ENCODE measurements at places on chromosomes 2 and 18.
A peak's percentile ranks its signal among the peaks of the same experiment; 100 is the strongest.

- no peak overlapping the region for H3K27ac ChIP-seq
- peaks cover 22% of the 10 kb centered on the region for H3K4me1 ChIP-seq
- no peaks in the 10 kb centered on the region for H3K36me3 ChIP-seq
- no peak for DNase-seq
Observed at GRCh38 chr2:121489284-121489683, 41.4 kb upstream of the RNU4ATAC start.

DNA sequence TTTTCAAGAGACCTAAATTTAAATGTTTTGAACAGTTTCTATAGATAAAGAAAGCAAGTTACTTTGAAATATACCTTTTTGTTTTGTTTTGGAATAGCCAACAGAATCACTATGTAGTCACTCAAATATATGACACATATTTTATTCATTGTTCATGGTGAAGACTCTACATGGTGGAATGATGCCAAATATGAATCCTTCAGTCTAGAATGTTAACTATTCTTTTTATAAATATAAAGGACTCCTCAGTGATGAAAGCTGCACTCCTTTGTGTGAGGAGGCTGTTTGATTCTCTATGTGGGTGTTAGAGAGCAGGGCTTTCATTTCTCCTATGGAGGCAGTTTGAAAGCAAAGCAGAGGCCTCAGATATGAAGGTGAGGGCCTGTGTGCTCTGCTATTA is 396.4 kb upstream of the LRRTM1 start:
- no peak overlapping the region for H3K4me3 ChIP-seq
- H3K36me3 ChIP-seq, result no peaks in the 10 kb centered on the region
- no peak overlapping the region for H3K27ac ChIP-seq

DNA sequence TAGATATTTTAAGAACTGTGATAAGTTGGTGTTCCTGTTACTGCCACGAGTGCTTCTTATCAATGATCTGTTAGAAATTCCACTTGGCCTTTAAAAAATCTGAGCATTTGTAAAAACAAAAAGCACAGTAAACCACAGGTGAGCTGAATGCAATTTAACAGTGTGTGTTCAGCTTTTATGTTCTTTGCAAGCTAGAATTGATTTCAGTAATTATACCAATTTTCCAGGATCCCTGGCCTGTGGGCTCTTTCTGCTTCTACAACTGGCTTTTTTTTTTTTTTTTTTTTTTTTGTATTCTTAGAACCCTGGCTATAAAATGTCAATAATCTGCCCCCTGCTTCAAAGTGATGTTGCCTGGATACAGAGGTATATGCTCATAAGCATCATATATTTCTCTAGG is 548.5 kb upstream of the SLC8A1 start:
- H3K4me1 ChIP-seq, result no peaks in the 10 kb centered on the region
- H3K4me3 ChIP-seq, result no peak overlapping the region
- no peak overlapping the region for H3K27ac ChIP-seq
- H3K27me3 ChIP-seq, result no peaks in the 10 kb centered on the region

- no peak for DNase-seq
- no peaks in the 10 kb centered on the region for H3K36me3 ChIP-seq
- no peaks in the 10 kb centered on the region for H3K27me3 ChIP-seq
- H3K27ac ChIP-seq, result peak overlapping the region; percentile 4
- no peak overlapping the region for H3K4me3 ChIP-seq
Observed at GRCh38 chr2:60847854-60848253, 33.5 kb upstream of the REL start.

GRCh38 chr2:95310216-95310615 is 13.1 kb downstream of the KCNIP3 start:
- no peak overlapping the region for H3K4me3 ChIP-seq
- DNase-seq, result no peak
- H3K4me1 ChIP-seq, result peaks cover 12% of the 10 kb centered on the region
- H3K36me3 ChIP-seq, result no peaks in the 10 kb centered on the region

- H3K36me3 ChIP-seq, result no peaks in the 10 kb centered on the region
- no peak overlapping the region for H3K27ac ChIP-seq
- no peak overlapping the region for H3K4me3 ChIP-seq
- peaks cover 27% of the 10 kb centered on the region for H3K4me1 ChIP-seq
- no peaks in the 10 kb centered on the region for H3K27me3 ChIP-seq
Observed at GRCh38 chr2:234705108-234705507, 208.2 kb upstream of the ARL4C start.

GRCh38 chr18:80107426-80107825 is 1.6 kb upstream of the ADNP2 start:
- H3K36me3 ChIP-seq, result peaks cover 1% of the 10 kb centered on the region
- H3K27me3 ChIP-seq, result no peaks in the 10 kb centered on the region
- H3K4me3 ChIP-seq, result no peak overlapping the region
- DNase-seq, result no peak
- H3K4me1 ChIP-seq, result peaks cover 17% of the 10 kb centered on the region

DNA sequence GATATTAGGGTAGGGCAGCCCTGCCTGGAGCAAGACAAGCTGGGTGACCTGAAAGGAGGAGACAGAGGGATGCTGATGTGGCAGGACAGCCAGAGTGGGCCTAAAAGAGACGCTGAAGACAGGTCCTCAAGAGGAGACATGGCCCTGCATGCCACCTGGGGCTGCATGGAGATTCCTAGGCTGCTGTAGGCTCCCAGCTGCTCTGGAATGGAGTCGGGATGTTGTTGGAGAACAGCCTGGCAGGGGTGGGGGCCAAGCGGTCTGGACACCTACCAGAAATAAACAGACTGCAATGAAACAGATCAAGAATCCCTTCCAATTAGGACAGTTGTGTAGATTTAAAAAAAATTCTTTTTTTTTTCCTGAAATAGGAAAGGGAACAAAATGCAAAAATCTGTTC is 97.8 kb upstream of the NPAS2 start:
- no peak overlapping the region for H3K27ac ChIP-seq
- H3K36me3 ChIP-seq, result no peaks in the 10 kb centered on the region
- H3K4me3 ChIP-seq, result no peak overlapping the region
- no peaks in the 10 kb centered on the region for H3K27me3 ChIP-seq
- no peak for DNase-seq

GRCh38 chr2:237324837-237325236 is 89.1 kb downstream of the COL6A3 start:
- no peaks in the 10 kb centered on the region for H3K36me3 ChIP-seq
- H3K27me3 ChIP-seq, result no peaks in the 10 kb centered on the region
- no peaks in the 10 kb centered on the region for H3K4me1 ChIP-seq
- DNase-seq, result no peak
- H3K27ac ChIP-seq, result no peak overlapping the region

- no peak overlapping the region for H3K4me3 ChIP-seq
- peaks cover 6% of the 10 kb centered on the region for H3K4me1 ChIP-seq
- DNase-seq, result no peak
- H3K27me3 ChIP-seq, result no peaks in the 10 kb centered on the region
- H3K27ac ChIP-seq, result no peak overlapping the region
Observed at GRCh38 chr2:39127973-39128372, 7.1 kb upstream of the SOS1 start.

DNA sequence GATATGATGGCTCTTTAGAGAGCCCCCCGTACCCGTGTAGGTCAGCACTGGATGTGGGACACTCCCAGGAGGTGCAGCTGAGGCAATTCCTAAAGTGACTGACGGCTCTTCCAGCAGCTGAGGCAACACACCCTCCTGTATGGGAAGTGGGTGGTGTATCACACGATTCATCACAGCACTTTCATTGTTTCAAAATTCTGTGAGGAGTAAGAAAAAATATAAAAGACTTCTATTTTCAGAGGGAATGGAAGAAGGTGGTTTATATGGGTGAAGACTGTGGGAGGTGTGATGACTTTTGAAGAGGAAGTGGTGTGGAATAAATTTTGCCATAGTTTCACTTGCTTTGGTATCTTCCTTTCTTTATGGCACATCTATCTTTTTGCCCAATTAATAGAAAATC is 22.3 kb downstream of the QPCT start:
- H3K27me3 ChIP-seq, result no peaks in the 10 kb centered on the region
- no peak overlapping the region for H3K27ac ChIP-seq
- H3K36me3 ChIP-seq, result no peaks in the 10 kb centered on the region
- no peaks in the 10 kb centered on the region for H3K4me1 ChIP-seq
- no peak overlapping the region for H3K4me3 ChIP-seq

GRCh38 chr2:178301649-178302238 is 107.4 kb downstream of the OSBPL6 start:
- H3K27ac ChIP-seq, result no peak overlapping the region
- H3K4me1 ChIP-seq, result no peaks in the 10 kb centered on the region
- no peak overlapping the region for H3K4me3 ChIP-seq
- no peaks in the 10 kb centered on the region for H3K27me3 ChIP-seq

GRCh38 chr2:186274936-186275575 is 211.0 kb upstream of the ZC3H15 start:
- no peaks in the 10 kb centered on the region for H3K27me3 ChIP-seq
- no peak overlapping the region for H3K27ac ChIP-seq

GRCh38 chr2:173667415-173667814 is 297.8 kb downstream of the SP3 start:
- no peaks in the 10 kb centered on the region for H3K27me3 ChIP-seq
- no peak overlapping the region for H3K4me3 ChIP-seq
- H3K27ac ChIP-seq, result no peak overlapping the region
- H3K4me1 ChIP-seq, result peaks cover 32% of the 10 kb centered on the region

- DNase-seq, result no peak
- no peaks in the 10 kb centered on the region for H3K4me1 ChIP-seq
- no peaks in the 10 kb centered on the region for H3K27me3 ChIP-seq
- H3K36me3 ChIP-seq, result no peaks in the 10 kb centered on the region
Observed at GRCh38 chr2:98869272-98869641, 66.8 kb downstream of the CRACDL start.

DNA sequence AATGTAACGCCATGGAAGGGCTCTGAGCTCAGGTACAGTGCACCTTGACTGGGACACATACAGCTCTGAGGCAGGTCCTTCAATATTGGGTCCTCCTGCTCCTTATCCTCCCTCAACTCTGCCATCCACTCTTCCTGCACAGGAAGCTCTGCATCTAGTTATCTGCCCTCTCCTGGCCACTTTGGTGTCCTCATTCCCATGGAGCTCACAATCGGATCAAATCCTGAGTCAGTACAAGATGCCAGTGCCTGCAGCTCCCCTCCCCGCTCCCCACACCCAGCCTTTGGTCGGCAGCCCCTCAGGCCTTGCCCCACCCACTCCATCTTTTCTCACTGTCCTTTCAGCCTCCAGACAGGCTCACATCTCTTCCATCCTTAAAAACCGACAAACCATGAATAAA is 58.0 kb downstream of the LRRFIP1 start:
- no peak overlapping the region for H3K27ac ChIP-seq
- no peak overlapping the region for H3K4me3 ChIP-seq
- no peak for DNase-seq
- H3K27me3 ChIP-seq, result no peaks in the 10 kb centered on the region
- H3K4me1 ChIP-seq, result no peaks in the 10 kb centered on the region

- DNase-seq, result no peak
- H3K4me3 ChIP-seq, result no peak overlapping the region
- peaks cover 59% of the 10 kb centered on the region for H3K36me3 ChIP-seq
- peaks cover 25% of the 10 kb centered on the region for H3K4me1 ChIP-seq
- H3K27ac ChIP-seq, result no peak overlapping the region
Observed at GRCh38 chr18:2959341-2959740, 53.6 kb downstream of the LPIN2 start.

GRCh38 chr2:127081826-127082633 is 24.9 kb downstream of the BIN1 start:
- no peak overlapping the region for H3K27ac ChIP-seq
- DNase-seq, result no peak
- no peaks in the 10 kb centered on the region for H3K36me3 ChIP-seq
- H3K4me1 ChIP-seq, result peaks cover 23% of the 10 kb centered on the region
- no peak overlapping the region for H3K4me3 ChIP-seq

- H3K4me1 ChIP-seq, result no peaks in the 10 kb centered on the region
- H3K27me3 ChIP-seq, result peaks cover 10% of the 10 kb centered on the region
- no peak for DNase-seq
- no peak overlapping the region for H3K4me3 ChIP-seq
- H3K27ac ChIP-seq, result no peak overlapping the region
- H3K36me3 ChIP-seq, result no peaks in the 10 kb centered on the region
Observed at GRCh38 chr18:70459251-70459650, 170.4 kb downstream of the SOCS6 start.

DNA sequence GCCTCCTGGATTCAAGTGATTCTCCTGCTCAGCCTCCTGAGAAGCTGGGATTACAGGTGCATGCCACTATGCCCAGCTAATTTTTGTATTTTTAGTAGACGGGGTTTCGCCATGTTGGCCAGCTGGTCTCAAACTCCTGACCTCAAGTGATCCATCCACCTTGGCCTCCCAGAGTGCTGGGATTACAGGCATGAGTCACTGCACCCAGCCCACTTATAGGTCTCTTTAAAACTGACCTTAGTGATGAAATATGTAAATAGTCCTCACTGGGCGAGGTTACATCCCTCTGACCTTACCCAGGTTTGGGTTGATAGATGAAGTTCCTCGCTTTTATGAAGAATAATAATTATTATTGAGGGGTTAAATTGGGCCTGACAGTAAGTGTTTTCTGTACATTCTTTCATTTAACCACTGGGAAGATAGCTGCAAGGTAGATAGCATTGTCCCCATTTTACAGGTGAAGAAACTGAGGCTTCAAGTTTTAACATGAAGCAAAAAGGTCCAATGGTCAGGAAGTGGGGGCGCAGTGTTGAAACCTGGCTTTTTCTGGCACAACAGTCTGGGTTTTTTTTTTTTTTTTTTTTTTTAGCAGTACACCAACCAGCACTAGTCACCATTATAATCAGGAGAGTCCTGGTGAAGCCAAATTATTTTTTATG is 174.8 kb upstream of the EPAS1 start:
- H3K27me3 ChIP-seq, result no peaks in the 10 kb centered on the region
- H3K4me1 ChIP-seq, result no peaks in the 10 kb centered on the region
- no peak overlapping the region for H3K27ac ChIP-seq
- H3K36me3 ChIP-seq, result no peaks in the 10 kb centered on the region
- no peak for DNase-seq

- DNase-seq, result no peak
- H3K27ac ChIP-seq, result no peak overlapping the region
- no peaks in the 10 kb centered on the region for H3K27me3 ChIP-seq
- H3K4me3 ChIP-seq, result no peak overlapping the region
Observed at GRCh38 chr2:36420569-36421181, 65.1 kb downstream of the CRIM1 start.

DNA sequence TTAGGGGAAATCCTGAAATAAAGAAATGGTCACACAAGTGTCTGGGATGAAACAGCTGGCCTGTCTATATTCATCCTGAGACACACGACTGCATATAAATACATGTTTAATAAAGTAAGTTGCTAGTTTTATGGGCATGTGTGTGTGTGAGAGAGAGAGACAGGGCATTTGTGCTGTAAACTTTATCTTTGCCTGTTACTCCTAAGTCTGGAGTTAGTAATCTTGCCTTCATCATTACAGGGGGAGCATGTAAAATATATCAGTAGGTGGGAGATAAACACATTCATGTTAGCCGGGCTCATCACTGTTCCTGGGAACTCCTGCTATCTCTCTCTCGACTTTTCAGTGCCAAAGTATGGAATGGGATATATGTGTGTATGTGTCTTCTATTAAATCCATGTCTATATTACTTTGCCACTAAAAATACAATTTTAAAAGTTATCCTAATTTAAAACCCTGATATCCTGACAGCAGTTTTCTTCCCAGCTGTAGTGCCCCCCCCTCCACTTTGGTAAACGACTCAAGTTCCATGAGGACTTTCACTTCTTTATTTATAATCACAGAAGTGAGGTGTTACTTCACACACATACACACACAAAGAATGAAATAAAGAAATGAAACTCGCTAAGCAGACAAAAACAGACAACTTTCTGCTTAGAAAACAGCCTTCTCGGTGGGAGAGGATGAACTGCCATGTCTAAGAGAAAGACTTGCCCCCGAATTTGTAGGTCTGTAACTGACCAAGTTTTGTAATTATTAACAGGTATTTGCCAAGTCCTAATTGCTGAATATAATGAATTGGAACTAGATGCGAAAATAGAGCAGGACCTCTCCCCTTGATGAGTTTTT is 947 bp downstream of the ZEB2 start:
- peak overlapping the region; percentile 79 for H3K4me3 ChIP-seq
- H3K4me1 ChIP-seq, result peaks cover 8% of the 10 kb centered on the region
- H3K36me3 ChIP-seq, result peaks cover 16% of the 10 kb centered on the region

All from neuronal stem cell (in vitro differentiated cells).